Glomerular endothelial cell (primary cell): ENCODE measurements at places on chromosomes 2 and 18. TPM values are rescaled to one million over a fixed set of nuclear protein-coding genes. Genes with fewer than 3 reads are reported as not detected.

Gene CCDC93
- 12.9 and 19.7 TPM in 2 replicates for total RNA-seq

Gene DCAF17
- total RNA-seq = 8.6 and 15.3 TPM in 2 replicates

GRCh38 chr2:189481071-189481470 lies 39.8 kb downstream of the WDR75 start:
- DNase-seq = no peak

DNA sequence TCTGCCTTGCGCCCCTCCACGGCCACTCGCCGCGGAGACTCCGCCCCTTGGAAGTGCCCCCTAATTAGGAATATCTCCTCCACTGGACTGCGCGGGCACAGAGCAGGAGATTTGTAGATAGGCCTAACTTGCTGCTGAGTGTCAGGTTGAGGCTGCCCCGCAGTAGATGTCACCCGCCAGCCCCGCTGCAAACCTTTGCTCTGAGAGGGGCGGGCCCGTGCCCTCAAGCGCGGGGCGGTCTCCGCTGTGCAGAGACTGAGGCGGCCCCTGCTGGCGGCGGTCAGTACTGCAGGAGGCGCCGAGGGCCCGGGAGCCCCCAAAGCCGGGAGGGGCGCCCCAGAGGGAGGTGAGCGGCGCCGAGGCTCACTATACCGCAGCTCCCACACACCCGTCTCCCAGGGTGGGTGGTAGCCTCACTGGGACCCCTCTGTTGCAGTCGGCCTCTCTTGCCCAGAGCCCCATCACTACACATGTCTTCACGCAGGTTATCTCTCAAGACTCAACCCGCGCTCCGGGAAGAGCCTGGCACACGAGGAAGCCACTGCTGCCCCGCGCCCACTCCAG lies 2.9 kb upstream of the NEURL3 start:
- DNase-seq = no peak

- DNase-seq = no peak
These were observed 67.4 kb downstream of the RNF152 start for GRCh38 chr18:61825386-61825785.

DNA sequence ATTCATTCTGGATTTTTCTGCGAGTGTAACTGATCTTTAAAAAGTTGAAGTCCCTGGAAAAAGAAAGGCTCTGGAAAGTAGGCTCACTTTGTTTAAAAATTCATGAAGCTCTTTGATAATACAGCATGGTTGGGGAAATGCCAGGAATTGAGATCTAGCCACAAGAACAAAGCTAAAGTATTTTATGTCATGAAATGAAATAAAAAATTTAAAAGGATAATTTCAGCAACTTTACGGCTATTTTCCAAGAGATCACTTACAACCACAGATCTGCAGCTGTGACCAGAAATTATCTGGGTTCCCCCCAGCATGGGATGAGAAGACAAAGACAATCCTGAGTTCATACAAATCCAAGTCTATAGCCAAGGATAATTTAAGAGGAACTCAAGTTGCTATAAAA lies 25.3 kb upstream of the RFX8 start:
- DNase-seq = no peak
